ENCODE measurements at places on chromosomes 1 and 21. TPM values are rescaled to one million over a fixed set of nuclear protein-coding genes. Genes with fewer than 3 reads are reported as not detected.

GRCh38 chr1:22131062-22131461 lies 11.8 kb downstream of the WNT4 start:
- no peak overlapping the region for H3K27ac ChIP-seq
- H3K4me3 ChIP-seq, result no peak overlapping the region

GRCh38 chr1:100683448-100684349 lies 35.8 kb upstream of the VCAM1 start:
- no peaks in the 10 kb centered on the region for H3K27me3 ChIP-seq
- H3K4me3 ChIP-seq, result no peak overlapping the region
- no peak overlapping the region for H3K27ac ChIP-seq
- H3K36me3 ChIP-seq, result no peaks in the 10 kb centered on the region
- H3K4me1 ChIP-seq, result no peaks in the 10 kb centered on the region

GRCh38 chr1:235763962-235764361 lies 102.7 kb downstream of the LYST start:
- no peaks in the 10 kb centered on the region for H3K36me3 ChIP-seq
- no peak overlapping the region for H3K4me3 ChIP-seq
- no peak for DNase-seq
- no peaks in the 10 kb centered on the region for H3K27me3 ChIP-seq

The APOBEC4 gene
- total RNA-seq, result not detected

The HES4 gene
- total RNA-seq, result 35.7 TPM

- no peaks in the 10 kb centered on the region for H3K27me3 ChIP-seq
- DNase-seq, result peak; percentile 66
- H3K4me3 ChIP-seq, result no peak overlapping the region
- H3K27ac ChIP-seq, result peak overlapping the region; percentile 92
- no peaks in the 10 kb centered on the region for H3K36me3 ChIP-seq
Observed at GRCh38 chr1:201294876-201295275, 11.6 kb downstream of the PKP1 start.

The MTMR11 gene
- 11.3 TPM for total RNA-seq

- peaks cover 83% of the 10 kb centered on the region for H3K27me3 ChIP-seq
- peaks cover 9% of the 10 kb centered on the region for H3K4me1 ChIP-seq
- H3K36me3 ChIP-seq, result no peaks in the 10 kb centered on the region
- no peak within 1 kb of the TSS for H3K27ac ChIP-seq
- H3K4me3 ChIP-seq, result peak within 1 kb of the TSS; percentile 79
Observed at GRCh38 chr1:204685236-204686006, at the start of gene LRRN2. TSS of gene LRRN2 (minus strand) at chr1:204685738. CDS start at chr1:204619992, 65,746 bp downstream.

GRCh38 chr1:1173793-1174415 lies at the start of gene TTLL10:
TSS of gene TTLL10 (plus strand) at chr1:1173880. CDS start at chr1:1179216, 5,336 bp downstream.
- H3K4me1 ChIP-seq, result peaks cover 13% of the 10 kb centered on the region
- H3K27me3 ChIP-seq, result peaks cover 33% of the 10 kb centered on the region
- DNase-seq, result peak; percentile 69
- H3K27ac ChIP-seq, result no peak within 1 kb of the TSS
- no peak within 1 kb of the TSS for H3K4me3 ChIP-seq

The ASB17 gene
- not detected for total RNA-seq

GRCh38 chr1:202187041-202187671 lies 6.4 kb upstream of the LGR6 start:
- no peak for DNase-seq
- H3K4me1 ChIP-seq, result peaks cover 4% of the 10 kb centered on the region
- no peak overlapping the region for H3K4me3 ChIP-seq
- H3K27ac ChIP-seq, result no peak overlapping the region
- no peaks in the 10 kb centered on the region for H3K36me3 ChIP-seq

The PGLYRP3 gene
- total RNA-seq, result not detected

The FAM167B gene
- 5.3 TPM for total RNA-seq

- no peaks in the 10 kb centered on the region for H3K36me3 ChIP-seq
- no peak overlapping the region for H3K27ac ChIP-seq
- H3K4me1 ChIP-seq, result no peaks in the 10 kb centered on the region
- no peak for DNase-seq
- H3K4me3 ChIP-seq, result no peak overlapping the region
Observed at GRCh38 chr21:35342440-35342839, 293.3 kb upstream of the RUNX1 start.

The TEDDM1 gene
- total RNA-seq, result not detected

DNA sequence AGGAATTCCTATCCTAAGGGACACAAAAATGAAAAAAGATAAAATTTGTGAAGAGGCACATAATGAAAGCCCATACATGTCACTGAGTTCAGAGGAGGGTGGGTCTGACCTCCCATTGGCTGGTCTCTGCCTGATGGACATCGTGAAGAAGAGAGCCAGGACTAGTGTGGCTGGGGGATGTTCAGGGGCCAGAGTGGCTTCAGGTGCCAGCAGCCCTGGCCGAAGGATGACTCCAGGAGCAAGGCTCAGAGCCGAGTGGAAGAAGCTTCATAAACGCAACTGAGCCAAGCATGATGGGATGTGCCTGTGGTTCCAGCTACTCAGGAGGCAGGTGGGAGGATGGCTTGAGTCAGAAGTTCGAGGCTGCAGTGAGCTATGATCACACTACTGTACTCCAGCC lies 56.9 kb upstream of the ATP5PO start:
- no peaks in the 10 kb centered on the region for H3K27me3 ChIP-seq
- H3K4me3 ChIP-seq, result no peak overlapping the region
- H3K4me1 ChIP-seq, result peaks cover 22% of the 10 kb centered on the region
- DNase-seq, result no peak
- no peak overlapping the region for H3K27ac ChIP-seq

GRCh38 chr1:28087614-28088167 lies 719 bp downstream of the EYA3 start:
- no peaks in the 10 kb centered on the region for H3K36me3 ChIP-seq
- H3K27me3 ChIP-seq, result no peaks in the 10 kb centered on the region
- DNase-seq, result peak; percentile 63
- H3K4me3 ChIP-seq, result peak overlapping the region; percentile 84
- H3K4me1 ChIP-seq, result peaks cover 12% of the 10 kb centered on the region

DNA sequence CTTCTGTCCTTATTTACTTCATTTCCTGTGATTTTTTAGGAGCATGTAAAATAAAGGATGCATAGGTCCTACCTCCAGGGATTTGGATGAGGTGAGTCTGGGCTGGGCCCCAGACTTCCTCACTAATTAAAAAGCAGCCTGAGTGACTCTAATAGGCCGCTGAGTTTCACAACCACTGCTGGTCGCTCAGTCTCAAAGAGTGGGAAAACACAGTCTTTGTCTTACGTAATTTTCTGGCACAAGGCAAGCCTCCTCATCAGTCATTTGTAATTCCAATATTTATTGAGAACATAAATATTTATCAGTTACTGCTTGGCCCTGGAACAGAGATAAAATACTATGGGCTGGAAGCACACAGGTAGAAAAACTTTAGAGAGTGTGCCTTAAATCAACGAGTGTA lies 195.4 kb upstream of the RUNX1 start:
- H3K27ac ChIP-seq, result no peak overlapping the region
- DNase-seq, result no peak
- no peaks in the 10 kb centered on the region for H3K36me3 ChIP-seq
- no peaks in the 10 kb centered on the region for H3K27me3 ChIP-seq

GRCh38 chr1:49351768-49352167 lies 575.1 kb upstream of the BEND5 start:
- H3K4me3 ChIP-seq, result no peak overlapping the region
- H3K27me3 ChIP-seq, result no peaks in the 10 kb centered on the region
- H3K4me1 ChIP-seq, result no peaks in the 10 kb centered on the region
- H3K27ac ChIP-seq, result no peak overlapping the region
- no peaks in the 10 kb centered on the region for H3K36me3 ChIP-seq
- no peak for DNase-seq

GRCh38 chr1:100036718-100037655 lies 67.2 kb downstream of the SLC35A3 start:
- no peaks in the 10 kb centered on the region for H3K36me3 ChIP-seq
- H3K27me3 ChIP-seq, result no peaks in the 10 kb centered on the region
- peaks cover 20% of the 10 kb centered on the region for H3K4me1 ChIP-seq
- peak overlapping the region; percentile 98 for H3K27ac ChIP-seq

DNA sequence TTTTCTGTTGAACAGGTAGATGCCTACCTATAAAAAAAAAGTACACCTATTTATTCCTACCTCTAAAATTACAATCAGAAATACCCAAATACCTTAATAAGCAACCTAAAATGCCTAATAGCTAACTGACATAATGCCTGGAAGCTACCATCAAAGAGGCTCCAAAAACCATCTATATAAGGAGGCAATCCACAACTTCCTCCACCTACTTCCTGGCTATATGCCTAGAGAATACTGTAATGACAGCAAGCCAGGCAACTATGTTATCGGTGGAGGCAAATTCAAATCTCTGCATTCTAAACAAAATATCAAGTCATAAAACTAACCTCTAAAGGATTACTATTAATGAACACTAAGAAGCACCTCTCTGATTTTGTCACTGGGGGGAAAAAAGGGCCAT lies 10.1 kb downstream of the ZNF644 start:
- no peak for DNase-seq
- no peaks in the 10 kb centered on the region for H3K36me3 ChIP-seq
- H3K4me1 ChIP-seq, result peaks cover 22% of the 10 kb centered on the region
- no peaks in the 10 kb centered on the region for H3K27me3 ChIP-seq

- no peak overlapping the region for H3K4me3 ChIP-seq
- peaks cover 5% of the 10 kb centered on the region for H3K36me3 ChIP-seq
- H3K4me1 ChIP-seq, result no peaks in the 10 kb centered on the region
- no peaks in the 10 kb centered on the region for H3K27me3 ChIP-seq
Observed at GRCh38 chr1:29145739-29146437, 22.2 kb upstream of the TMEM200B start.
